ENCODE measurements at places on chromosomes 6 and 20.

GRCh38 chr6:122361314-122361979, 38.0 kb upstream of the HSF2 start:
- no peak for DNase-seq

GRCh38 chr20:45782890-45783289, 8.8 kb downstream of the WFDC3 start:
- DNase-seq = no peak

DNA sequence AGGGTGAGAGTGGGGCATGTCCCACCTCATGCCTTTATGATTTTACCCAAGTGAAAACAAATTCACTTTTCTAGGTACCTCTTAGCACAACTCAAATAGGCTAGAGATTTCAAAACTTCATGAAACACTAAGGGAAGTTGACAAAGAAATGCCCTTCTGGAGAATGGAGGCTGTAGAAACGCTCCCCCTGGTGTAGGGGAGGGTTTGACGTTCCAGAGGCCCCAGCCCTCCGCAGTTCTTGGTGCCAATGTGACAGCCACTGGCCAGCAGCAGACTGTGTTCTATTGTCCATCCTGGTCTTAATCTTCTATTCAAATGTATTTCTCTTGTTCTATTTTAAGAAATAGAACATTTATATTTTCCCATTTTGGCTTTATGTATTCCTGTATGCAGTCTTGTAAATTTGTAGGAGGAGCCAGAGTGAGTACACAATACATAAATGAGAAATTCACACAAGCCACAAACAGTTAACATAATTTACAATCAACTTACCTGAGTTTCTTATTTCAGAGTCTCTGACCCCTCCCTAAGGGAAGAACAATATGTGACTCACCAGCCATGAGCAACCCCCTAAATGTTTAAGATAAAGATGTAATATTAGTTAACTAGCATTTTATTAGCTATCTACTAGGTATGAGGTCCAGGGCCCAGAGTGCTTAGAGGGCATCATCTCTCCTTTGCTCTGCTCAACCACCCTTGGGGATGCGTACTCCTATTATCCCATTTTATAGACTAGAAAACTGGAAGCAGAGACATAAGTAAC, 8.8 kb upstream of the MUC21 start:
- DNase-seq = no peak

DNA sequence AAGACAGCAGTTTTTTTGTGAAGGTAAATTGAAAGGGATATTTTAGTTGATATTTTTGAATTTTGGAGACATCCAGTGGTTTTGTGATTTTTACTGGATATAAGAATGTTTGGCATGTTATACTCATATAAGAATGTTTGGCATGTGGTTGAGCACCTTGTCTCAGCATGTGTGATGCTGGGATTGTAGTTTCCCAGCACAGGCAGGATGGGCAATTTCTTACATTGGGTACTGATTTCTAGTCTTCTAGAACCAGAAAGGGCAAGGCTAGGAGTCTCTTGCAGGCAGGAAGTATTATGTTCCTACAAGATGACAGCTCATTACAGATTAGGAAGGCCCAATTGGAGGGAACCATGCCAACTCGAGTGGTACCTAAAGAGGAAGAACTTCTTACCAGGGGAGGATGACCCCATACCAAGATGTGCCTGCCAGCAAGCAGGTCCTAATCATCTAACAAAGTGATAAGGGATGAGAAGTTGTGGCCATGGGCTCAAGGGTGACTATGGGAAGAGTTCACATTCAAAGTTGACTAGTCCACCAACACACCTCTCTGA, 377.8 kb downstream of the UTRN start:
- DNase-seq = no peak

DNA sequence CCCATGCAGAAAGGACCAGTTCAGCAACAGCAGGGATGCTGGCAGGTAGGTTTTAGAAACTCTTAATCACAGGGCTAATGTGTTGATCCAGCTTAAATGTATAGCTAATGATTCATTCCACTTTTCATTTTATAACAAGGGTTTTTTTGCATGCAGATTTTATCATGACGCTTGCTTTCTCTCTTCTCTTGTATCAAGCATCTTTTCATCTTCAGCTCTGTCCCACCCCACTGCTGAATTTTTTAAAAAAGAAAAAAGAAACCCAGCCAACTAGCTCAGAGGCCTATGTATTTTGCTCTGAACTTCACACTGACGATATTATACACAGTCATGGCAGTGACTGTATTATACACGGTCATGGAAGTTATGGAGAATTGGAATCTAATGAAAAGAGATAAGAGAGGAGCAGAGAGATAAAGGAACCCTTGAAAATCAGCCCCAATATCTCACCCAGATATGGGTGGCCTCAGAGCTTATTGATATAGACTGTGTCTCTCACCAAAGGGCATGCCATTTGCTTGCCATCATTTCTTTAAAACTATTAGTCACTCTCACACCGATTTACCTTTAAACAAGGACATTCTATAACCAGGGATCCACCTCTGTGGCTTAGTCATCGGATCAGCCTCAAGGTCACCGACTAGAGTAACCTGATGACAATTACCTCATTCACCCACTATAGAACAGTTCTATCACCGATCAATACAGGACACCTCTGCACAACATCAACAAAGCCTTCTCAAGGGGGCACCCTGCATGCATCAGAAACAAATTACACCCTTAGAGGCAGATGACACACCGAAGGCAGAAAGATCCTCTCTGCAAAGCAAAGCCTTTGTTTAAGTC, 222.0 kb downstream of the ATXN1 start:
- DNase-seq = no peak

DNA sequence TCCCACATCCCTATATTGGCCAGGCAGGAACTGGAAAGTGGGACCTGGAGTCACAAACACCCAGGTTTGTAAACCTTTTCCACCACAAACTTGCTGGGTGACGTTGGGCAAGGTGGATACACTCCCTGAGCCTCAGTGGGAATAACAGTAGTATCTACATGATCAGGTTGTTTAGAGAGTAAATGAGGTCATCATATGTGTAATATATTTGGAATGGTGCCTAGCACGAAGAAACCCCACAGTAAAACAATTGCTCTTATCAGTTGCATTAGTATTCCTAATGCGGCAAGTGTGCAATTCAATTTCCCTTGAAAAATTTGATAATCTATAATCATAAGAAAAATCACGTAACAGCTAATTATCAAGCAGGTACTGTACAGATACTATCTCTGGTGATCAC, 51.9 kb downstream of the HIVEP2 start:
- DNase-seq = no peak

GRCh38 chr6:93358435-93358834, 60.9 kb downstream of the EPHA7 start:
- no peak for DNase-seq

- DNase-seq = peak; percentile 76
These were observed 2.2 kb downstream of the BRD2 start for GRCh38 chr6:32970413-32971241.

DNA sequence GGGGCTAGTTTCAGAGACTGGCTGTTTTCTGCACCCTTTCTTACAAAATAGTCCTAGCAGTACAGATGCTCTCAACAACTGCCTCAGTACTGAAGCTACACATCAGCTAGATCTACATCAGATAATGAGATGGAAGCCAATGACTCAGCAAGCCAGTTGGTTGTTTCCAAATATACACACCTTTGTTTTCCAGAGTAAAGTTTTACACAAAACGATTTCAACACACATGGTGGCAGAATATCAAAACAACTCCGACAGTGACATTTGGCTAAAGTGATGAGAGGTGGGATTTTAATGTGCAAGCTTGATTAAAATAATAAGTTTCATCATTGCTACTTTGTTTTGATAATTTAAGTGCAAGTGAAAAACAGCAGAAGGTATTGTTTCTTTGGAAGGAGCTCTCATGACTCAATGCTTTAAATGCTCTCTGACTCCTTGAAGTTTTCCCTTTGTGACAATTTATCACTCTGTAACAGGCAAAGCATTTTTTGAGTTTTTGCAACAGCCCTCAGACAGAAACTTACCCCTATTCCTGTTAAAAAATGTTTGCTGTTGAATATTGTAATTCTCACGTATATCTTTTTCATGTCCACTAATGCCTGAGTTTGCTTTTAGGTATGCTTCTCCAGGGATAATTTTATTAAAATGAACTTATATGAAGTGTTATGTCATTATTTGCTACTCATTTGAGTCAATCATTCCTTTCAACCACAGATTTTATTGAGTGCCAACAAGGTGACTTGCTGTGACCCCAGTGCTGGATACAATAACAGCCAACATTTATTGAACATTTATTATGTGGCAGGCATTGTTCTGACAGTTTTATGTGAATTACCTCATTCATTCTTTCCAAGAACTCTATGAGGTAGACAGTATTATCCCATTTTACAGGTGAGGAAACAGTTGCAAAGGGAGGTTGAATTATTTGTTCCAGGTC, 882.0 kb downstream of the TFAP2A start:
- no peak for DNase-seq

DNA sequence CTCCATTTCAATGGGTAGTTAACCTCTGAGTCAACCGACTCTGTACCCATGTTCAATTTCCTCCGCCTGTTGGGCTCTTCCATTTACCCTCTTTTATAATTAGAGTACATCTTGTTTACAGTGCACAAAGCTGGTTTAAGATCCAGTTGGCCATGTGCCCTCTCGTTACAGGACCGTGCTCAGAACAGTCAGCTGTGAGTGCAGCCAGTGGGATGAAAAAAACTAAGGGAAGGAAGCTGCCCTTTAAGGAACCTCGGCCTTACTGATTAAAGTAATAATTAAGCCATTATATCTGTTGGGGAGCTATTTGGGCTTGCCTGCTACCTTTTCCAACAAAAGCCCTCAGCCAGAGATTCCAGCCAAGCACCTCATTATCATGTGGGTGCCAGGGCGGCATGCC, 68.8 kb downstream of the TMEM170B start:
- no peak for DNase-seq

GRCh38 chr6:143607974-143608373, 69.8 kb upstream of the PHACTR2 start:
- no peak for DNase-seq

GRCh38 chr6:141719476-141719875, 413.2 kb upstream of the GJE1 start:
- DNase-seq = no peak

DNA sequence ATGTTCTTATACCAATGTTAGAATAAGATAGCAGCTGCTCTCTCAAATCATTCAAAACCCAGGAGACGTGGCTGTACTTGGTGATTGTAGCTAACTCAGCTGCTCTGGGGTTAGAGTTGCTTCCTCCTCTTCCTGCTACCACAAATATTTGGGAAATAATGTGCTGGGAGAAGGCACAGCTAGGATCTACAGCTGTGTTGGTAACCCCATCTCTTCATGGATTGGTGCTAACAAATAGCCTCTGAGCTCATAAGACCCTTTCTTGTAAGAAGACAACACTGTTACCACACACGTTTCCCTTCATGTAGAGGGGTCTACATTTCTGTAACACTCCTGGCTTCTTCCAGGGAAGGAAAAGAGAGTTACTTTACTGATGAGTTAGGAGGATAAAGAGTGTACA, 911.0 kb upstream of the CITED2 start:
- DNase-seq = no peak

DNA sequence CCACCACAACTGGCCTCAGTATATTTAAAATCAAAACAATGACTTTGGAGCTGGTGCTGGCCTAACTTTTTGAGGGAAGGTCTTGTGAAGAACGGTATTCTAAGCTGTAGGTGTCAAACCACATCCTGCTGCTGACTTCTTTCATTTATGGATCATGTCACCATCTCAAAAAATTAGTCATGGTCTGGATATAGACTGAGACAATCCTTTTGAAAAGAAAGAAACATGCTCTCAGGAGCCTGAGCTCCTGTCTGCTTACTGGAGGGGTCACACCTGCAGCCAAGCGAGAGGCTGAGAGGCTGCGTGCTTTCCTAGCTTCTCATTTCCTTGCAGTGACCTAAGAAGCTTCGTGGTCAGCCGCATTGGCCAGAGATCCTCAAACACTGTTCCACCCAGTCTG, 55.2 kb downstream of the TIAM2 start:
- no peak for DNase-seq

DNA sequence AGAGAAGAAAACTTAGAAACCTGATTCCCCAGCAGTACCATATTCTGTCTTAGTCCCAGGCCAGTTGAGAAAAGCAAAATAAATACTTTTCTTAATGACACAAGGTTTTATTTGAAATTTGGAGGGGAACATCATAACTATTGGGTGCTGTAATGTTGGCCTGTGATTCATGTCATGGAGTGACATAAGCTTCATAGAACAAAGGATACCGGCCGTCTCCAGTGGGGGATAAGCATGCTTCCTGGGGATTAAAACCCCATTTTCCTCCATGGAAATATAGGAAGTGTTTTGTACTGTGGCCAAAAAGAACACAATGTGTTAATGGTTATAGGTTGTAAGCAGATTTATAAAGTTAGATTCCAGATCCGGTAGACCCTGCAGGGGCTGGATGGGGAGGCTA, 18.0 kb downstream of the MTHFD1L start:
- DNase-seq = no peak

GRCh38 chr6:149482545-149483333, 2.1 kb downstream of the ZC3H12D start:
- peak; percentile 40 for DNase-seq

DNA sequence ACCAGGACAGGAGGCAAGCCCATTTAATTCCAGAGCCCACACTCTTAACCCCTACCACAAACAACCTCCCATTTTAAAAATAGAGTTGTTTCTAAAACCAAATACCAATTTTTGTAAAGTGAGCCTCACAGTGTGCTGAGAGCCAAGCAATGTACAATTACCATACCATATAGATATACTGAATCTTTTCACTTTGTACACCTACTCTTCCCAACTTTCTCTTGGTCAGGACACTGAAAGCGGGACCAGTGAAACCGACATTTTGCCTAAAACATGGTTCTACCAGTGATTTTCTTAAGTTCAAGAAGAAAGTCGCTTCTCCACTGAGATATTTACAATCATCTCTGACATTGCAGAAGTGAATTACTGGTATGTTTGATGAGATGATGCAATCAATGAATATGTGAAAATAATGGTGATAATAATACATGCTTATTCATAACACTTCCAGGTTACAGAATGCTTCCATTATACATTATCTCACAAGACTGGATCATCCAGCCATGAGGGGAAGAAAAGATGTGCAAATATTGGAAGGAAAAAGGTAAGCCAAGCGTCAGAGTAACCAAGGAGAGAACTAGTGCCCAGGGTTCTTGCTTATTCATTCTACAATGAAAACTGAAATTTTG, 74.1 kb downstream of the HIVEP2 start:
- DNase-seq = no peak

DNA sequence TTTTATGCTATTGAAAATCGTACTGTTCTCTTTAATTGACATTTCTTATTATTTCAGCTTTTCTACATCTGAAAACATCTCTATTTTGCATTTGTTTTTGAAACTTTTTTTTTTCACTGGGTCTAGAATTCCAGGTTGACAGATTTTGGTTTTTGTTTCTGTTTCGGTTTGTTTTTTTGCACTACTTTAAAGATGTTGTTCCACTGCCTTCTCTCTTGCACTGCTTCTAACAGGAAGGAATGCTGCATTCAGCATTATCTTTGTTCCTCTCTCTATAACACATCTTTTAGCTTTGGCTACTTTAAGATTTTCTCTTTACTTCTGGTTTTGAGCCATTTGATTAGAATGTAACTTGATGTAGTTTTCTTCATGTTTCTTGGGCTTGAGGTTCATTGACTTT, 20.1 kb upstream of the SLC17A1 start:
- DNase-seq = no peak

GRCh38 chr6:104710543-104711335, 149.0 kb downstream of the HACE1 start:
- DNase-seq = no peak
